ENCODE measurements at places on chromosomes 7 and 10.

- DNase-seq, result peak; percentile 14
These were observed 10.7 kb upstream of the COBL start for GRCh38 chr7:51327287-51327717.

- DNase-seq, result no peak
These were observed 260.4 kb downstream of the ZMYND11 start for GRCh38 chr10:395665-396064.

GRCh38 chr10:126017961-126018560, 121.7 kb downstream of the FANK1 start:
- DNase-seq, result no peak

GRCh38 chr10:49398000-49398861, 2.3 kb upstream of the DRGX start:
- DNase-seq, result peak; percentile 88

GRCh38 chr10:98417481-98417959, 2.5 kb upstream of the PYROXD2 start:
- DNase-seq, result no peak

Data from neural progenitor cell (in vitro differentiated cells).